Activated T-cell treated with anti-CD3 and anti-CD28 coated beads for 24 hours (primary cell): ENCODE measurements at places on chromosomes 4 and X.

GRCh38 chr4:99612704-99613103 is 38.1 kb downstream of the MTTP start:
- DNase-seq, result no peak

GRCh38 chrX:18864390-18864920 is 119.5 kb downstream of the PHKA2 start:
- no peak for DNase-seq

DNA sequence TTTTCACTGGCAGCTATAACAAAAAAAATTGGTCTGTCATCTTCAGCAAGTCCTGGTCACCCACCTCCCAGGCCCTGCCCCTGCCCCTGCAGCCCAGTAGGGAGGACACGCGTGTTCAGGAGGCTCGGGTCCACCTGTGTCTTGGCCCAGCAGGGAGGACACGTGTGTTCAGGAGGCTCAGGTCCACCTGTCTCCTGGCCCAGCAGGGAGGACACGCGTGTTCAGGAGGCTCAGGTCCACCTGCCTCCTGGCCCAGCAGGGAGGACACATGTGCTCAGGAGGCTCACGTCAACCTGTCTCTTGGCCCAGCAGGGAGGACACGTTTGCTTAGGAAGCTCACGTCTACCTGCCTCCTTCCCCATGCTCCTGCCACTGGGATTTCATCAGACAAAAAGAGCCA is 44.9 kb downstream of the HTT-AS start:
- no peak for DNase-seq

- no peak for DNase-seq
Measured at GRCh38 chr4:23035521-23036056, 342.9 kb downstream of the GBA3 start.

DNA sequence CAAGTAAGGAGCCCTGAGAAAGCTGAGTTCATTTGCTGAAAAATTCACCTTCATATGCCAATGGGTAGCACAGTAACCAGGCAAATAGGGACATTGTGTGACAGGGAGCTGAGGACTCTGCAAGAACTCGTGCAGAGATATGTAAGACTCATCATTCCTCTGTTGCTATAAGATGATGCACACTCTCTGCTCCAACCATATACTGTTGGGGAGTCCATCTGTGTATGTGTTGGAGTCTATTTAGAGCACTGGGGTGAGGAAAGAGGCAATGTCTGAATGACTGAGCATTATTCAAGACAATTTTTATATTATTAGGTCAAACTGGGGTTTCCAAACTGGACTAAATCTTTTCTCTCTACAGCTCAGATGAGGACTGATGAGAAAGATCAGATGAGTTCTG is 100.4 kb downstream of the QRFPR start:
- DNase-seq, result no peak
